Type B pancreatic cell (in vitro differentiated cells): ENCODE measurements at places on chromosomes 11 and 22. TPM values are rescaled to one million over a fixed set of nuclear protein-coding genes. Genes with fewer than 3 reads are reported as not detected.

GRCh38 chr22:44869196-44869595, 116.8 kb downstream of the ARHGAP8 start:
- no peak for DNase-seq

DNA sequence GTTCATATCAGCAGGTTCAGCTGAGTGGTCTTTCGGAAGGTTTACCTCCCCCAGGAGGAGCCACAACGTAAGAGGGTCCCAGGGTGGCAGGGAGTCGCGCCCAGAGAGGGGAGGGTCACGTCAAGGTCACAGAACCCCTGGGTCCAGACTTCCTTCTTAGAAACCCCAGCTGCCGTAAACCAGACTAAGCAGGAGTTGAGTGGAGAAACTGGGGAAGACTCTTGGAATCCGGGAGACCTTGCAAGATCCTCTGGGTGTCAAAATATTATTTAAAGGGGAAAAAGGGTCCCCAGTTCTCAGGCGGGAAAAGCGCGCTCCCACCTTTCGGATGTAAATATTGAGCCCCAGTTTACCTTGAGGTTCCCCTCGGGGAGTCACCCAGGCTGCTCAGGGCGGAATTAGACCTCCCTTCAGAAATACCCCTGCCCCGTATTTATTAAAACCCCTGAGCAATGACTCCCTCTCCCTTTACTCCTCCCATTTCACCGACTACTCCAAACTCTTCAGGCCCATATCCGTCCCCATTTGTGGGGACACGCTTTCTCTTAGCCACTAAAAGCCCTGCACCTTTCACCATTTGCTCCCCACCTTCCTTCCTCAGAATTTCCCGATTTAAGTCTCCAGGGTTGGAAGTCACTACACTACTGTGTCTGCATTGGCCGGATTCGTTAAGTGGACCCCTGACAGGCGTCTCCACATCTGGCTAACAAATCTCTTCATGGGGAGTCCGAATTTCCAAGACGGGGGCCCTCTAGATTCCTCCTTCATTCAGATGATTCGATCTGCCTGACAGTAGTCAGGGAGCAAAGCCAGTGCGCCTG, 4.2 kb downstream of the SLC17A6 start:
- no peak for DNase-seq

Gene NRIP3
- 0.92 and 1.1 TPM in 2 replicates for total RNA-seq

Gene CRYBB2
- 0.33 TPM in 1 of 2 replicates, not detected in the other for total RNA-seq

- no peak for DNase-seq
Measured at GRCh38 chr11:75969626-75970308, 154.8 kb downstream of the UVRAG start.

- no peak for DNase-seq
Measured at GRCh38 chr22:27576413-27576812, 225.1 kb downstream of the MN1 start.

- DNase-seq, result peak; percentile 63
Measured at GRCh38 chr11:120513436-120514315, 2.1 kb downstream of the GRIK4 start.

Gene HBB
- not detected in 2 replicates for total RNA-seq

- DNase-seq, result no peak
Measured at GRCh38 chr11:37558619-37559210, 960.7 kb upstream of the RAG2 start.

- DNase-seq, result no peak
Measured at GRCh38 chr11:114892381-114893197, 214.3 kb downstream of the NXPE2 start.

GRCh38 chr11:46391578-46392420, at the start of gene CHRM4:
Gene CHRM4 (minus strand): TSS chr11:46391776. CDS start chr11:46386557, 5,219 bp downstream.
- no peak for DNase-seq

Gene TRIM51G
- total RNA-seq, result not detected in 2 replicates

DNA sequence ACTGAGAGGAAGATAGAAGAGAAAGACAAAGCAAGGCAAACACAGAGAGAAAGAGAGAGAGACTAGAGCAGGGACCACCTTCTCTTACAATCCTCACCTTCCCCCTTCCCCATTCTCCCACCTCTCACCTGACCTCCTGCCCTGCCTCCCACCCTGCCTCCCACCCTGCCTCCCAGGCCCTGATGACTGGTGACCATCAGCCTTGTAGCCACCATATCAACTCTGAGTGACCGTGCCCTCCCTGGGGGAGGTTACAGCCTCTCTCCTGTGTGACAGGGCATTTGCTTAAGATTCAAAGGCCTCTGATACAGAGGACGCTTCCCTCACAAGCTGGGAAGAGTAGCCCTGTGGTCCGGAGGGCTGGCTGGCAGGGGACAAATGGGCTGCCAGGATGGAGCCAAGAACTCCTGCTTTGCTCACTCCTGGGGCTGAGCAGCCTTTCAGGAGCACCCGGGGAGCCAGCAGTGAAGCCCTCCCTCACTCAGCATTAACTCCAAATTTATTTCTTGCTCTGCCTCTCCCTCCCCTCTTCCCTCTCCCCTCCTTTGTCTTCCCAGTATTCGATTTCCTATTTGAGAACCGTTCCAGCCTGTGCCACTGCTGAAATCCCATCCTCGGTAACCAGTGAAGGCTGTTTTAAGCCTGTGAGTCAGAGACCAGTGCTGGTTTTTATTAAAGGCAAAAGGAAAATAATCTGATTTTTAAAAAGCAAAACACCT, 125.2 kb upstream of the SYT13 start:
- no peak for DNase-seq

Gene SLC1A2
- total RNA-seq, result 1.9 and 7.4 TPM in 2 replicates
